CD4-positive, alpha-beta T cell treated with Interleukin-6 for 4 hours (primary cell): ENCODE measurements at places on chromosomes 7 and 10.

GRCh38 chr7:55244006-55244745, 121.0 kb upstream of the LANCL2 start:
- no peak for DNase-seq

GRCh38 chr10:84562592-84562991, 234.2 kb downstream of the CCSER2 start:
- no peak for DNase-seq

DNA sequence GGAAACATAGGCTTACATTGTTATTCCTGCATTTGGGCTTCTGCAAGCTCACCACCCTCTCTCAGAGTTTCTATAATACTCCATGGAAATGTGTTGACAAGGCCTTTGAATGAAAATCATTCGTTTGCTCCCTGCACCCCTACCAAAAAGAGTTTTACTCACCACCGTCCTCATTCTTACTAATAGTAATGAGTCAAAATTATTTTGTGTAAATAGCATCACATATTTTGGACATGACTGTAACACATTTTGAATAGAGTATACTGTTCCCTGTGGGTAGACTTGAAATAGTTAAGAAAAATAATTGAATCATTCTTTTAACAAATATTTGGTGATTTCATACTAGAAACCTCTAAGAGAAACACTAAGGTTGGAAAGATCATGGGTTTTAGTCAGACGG, 84.6 kb downstream of the AKAP9 start:
- no peak for DNase-seq

- DNase-seq, result peak; percentile 9
Observed at GRCh38 chr7:111486472-111487142, 75.7 kb downstream of the IMMP2L start.

DNA sequence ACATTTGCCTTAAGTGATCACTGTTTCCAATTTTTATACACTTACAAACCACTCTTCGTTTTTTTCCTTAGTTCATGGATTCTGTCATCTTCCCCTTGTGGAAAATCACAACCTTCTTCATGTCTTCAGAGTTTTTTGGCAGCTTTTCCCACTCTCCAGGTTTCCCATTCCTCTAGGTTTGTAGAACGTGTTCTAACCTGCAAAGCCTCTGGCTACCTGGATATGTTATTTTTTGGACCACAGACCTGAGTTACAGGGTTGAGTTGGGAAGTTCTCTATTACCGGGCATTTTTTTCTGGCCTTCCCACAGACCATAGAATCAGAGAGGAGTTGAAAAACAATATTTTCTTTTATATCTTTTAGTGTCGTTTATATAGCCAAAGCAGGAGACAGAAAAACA, 30.2 kb downstream of the NRG3 start:
- no peak for DNase-seq

DNA sequence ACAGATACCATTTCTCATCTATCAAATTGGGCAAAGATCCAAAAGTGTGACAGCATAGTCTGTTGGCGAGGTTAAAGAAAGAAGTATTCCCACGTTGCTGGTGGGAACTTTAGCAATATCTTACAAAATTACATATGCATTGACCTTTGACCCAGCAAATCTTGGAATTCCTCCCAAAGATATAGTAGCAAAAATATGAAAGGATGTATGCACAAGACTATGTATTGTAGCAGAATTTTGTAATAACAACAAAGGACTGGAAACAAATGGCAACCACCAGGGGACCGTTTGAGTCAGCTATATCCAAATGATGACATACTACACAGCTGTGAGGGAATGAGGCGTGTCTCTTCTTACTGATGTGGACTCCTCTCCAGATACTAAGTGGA, 50.2 kb downstream of the KCNH2 start:
- no peak for DNase-seq

DNA sequence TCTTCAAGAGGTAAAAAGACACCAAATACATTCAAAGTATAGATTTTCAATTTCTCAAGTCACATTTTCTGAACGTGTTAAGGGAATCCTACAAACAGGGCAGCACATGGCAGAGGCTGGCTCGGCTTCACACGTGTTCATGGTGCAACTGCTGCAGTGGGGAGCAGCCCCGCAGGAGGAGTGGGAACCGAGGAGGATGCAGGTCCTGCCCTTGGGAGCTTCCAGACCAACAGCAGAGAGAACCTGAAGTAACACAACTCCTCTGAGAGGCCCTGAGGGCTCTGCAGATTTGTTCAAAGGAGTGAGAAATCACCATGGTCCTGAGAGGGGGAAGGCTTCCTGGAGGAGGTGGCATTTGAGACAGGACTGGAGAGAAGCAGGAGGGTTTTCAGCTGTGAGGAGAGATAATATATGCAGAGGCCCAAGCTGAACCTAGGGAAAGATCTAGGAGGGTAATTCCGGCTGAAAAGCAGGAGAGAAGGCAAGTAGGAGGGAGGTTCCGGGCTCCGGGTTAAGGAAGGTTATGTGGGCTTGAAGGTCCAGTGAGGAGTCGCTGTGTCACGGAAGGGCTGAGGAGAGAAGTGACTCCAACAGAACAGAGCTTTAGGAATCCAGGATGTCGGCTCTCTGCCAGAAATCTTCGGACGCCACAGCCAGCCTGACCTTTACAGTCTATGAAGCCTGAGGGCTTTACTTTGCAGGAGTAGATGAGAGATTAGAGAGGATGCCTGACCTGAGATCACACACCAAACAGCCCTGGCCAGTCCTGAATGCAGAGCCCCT, 77.5 kb downstream of the GPR26 start:
- no peak for DNase-seq

- DNase-seq, result no peak
Observed at GRCh38 chr7:104486931-104487330, 158.5 kb downstream of the LHFPL3 start.

DNA sequence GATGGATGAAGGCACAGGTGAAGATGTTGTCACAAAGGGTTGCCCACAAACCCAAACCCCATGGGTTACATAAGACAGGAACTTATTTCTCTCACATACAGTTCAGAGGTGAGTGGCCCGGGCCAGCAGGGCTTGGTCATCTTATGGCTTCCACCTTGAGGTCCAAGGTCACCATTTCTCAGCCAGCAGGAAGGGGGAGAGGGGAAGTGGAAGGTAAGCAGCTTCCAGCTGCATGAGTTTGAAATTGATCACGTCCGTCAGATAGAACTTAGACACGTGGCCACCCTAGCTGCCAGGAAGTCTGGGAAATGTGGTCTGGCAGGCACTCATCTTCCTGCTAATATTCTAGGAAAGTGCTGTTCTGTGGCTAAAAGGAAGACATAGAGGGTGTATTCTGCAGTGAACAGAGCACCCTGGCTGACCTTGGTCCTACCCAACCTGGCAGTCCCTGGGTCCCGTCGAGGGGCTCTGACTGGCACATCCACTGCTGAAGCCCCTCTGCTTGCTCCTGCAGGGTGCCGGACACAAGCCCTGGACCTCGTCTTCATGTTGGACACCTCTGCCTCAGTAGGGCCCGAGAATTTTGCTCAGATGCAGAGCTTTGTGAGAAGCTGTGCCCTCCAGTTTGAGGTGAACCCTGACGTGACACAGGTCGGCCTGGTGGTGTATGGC, 49.5 kb downstream of the VWA2 start:
- no peak for DNase-seq
